ENCODE measurements at places on chromosomes 12 and 14.

GRCh38 chr12:15712823-15713660, 76.1 kb downstream of the EPS8 start:
- DNase-seq: no peak

DNA sequence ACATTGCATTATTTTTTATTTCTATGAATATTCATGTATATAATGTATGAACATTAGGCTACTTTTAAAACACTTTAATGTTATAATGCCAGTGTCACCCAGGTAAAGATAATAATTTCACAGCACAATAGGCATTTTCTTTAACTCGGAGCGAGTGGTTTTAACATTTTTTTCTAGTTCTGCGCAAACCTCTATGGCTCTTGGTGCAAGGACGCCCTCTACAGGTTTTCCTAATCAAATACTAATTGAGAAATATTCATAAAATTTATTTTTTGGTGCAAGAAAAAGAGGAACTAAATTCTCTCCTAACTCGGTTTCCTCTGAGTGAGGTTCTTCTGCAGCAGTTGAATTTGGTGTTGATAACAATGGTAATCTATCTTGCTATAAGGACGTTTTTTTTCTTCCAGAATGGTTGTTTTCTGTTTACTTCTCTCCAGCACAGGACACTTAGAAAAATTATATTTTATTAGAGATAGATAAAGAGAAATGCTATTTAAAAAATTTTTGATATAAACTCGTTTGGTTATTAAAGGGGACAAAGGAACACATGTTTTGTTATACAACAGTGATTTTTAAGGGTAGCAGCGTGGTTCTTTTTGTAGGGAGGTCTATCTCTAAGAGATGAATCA, 2.4 kb upstream of the WIF1 start:
- no peak for DNase-seq

DNA sequence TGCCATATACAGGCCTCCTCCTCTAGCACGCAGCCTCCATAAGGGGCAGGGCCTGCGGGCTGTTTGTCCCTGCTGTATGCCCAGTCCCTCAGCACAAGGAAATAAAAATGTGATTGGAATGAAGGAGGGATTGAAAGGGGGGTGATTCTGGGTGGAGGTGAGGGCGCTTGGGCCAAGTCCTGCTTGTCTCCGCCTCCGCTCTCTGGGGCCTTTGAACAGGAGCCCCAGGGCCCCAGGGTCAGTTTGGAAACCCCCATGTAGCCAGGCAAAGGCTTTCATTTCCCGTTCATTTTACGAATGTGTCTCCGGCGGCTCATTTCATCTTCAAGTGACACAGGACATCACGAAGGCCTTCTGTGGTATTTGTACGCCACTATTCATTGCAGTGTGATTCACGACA, 4.5 kb upstream of the CACNA2D4 start:
- no peak for DNase-seq

DNA sequence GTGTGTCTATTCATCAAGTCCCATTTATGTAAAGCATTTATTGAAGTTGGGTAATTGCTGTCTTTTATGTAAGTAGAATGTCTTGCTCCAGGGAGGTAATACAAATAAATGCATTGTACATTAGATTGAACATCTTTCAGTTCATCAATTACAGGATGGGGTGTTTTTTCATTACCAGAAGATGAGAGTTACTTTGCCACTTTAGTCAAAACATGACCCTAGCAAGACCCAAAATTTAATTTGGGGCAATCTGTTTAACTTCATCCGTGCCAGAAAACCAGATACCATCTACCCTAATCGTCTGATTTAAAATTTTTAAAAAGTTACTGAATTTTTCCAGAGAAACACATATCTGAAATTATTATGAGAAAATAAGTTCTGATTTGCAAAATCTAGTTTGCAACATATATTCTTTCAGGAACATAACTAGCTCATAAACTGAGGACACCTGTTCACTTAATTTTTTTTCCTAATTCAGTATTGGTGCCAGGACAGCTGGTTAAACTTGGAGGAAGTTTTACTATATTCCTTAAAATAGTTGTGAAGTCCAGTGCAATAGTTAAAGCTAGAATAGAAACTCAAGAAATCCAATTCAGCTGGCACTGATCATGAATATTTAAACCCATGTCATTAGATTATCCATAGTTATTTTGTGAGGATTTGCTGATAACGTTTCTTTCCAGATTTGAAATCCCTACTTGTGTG, 114.5 kb downstream of the SRGAP1 start:
- no peak for DNase-seq

- DNase-seq: no peak
These were observed 910 bp upstream of the WASHC4 start for GRCh38 chr12:105106621-105107020.

- no peak for DNase-seq
These were observed 47.2 kb upstream of the JDP2 start for GRCh38 chr14:75380656-75381055.

DNA sequence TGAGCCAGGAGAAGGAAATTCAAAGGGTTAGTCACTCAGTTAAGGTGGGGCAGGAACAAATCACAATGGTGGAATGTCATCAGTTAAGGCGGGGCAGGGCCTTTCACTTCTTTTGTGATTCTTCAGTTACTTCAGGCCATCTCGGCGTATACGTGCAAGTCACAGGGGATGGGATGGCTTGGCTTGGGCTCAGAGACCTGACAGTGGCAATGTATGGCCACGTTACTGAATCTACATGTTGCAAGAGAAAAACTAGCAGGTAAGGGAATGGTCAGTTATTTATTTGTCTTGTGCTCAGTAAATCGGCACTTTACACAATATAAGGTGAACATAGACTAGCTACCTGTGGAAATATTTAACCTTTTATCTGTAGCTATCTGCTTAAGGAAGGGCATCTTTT, 11.9 kb downstream of the SLCO1B3 start:
- no peak for DNase-seq

DNA sequence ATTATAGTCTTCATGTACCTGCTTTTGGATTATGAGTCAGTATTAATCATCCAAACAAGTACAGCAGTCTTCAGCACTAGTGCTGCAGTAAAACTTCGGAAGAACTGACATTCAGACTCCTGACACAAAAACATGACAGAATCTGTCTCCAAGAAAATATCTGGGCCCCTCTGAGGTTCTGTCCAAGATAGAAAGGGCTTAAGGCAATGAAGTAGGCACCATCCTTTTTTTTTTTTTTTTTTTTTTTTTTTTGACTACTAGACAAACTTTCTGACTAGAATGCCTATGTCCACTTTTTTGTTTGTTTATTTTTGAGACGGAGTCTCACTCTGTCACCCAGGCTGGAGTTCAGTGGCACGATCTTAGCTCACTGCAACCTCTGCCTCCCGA, 112.5 kb downstream of the MED13L start:
- DNase-seq: no peak

- no peak for DNase-seq
These were observed 58.3 kb downstream of the OTOGL start for GRCh38 chr12:80157645-80158044.

GRCh38 chr12:88865537-88865936, 285.3 kb upstream of the KITLG start:
- no peak for DNase-seq

DNA sequence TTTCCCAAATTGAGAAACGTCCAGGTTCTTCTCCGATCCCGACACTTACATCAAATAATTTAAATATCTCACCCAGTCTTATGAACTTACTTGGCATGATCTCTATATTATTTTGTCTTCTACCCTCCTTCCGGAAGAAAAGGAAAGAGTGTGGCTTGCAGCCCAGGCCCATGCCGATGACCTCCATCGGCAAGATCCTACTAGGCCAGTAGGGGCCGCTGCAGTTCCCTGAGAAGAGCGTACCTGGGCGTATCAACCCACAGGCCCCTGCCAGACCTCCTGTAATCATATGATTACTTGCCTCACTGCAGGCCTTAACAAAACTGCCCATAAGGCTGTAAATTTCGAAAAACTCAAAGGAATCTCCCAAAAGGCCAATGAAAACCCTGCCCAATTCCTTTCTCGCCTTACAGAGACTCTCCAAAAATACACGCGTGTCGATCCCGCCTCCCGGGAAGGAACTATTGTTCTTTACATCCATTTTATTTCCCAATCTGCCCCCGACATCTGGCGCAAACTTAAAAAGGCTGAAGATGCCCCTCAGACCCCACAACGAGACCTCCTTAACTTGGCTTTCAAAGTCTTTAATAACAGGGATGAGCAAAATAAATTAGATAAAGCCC, 69.6 kb downstream of the MOK start:
- DNase-seq: peak; percentile 88

GRCh38 chr12:57807285-57807684, 11.2 kb downstream of the AVIL start:
- no peak for DNase-seq
